ENCODE measurements at places on chromosomes 16 and 17.

DNA sequence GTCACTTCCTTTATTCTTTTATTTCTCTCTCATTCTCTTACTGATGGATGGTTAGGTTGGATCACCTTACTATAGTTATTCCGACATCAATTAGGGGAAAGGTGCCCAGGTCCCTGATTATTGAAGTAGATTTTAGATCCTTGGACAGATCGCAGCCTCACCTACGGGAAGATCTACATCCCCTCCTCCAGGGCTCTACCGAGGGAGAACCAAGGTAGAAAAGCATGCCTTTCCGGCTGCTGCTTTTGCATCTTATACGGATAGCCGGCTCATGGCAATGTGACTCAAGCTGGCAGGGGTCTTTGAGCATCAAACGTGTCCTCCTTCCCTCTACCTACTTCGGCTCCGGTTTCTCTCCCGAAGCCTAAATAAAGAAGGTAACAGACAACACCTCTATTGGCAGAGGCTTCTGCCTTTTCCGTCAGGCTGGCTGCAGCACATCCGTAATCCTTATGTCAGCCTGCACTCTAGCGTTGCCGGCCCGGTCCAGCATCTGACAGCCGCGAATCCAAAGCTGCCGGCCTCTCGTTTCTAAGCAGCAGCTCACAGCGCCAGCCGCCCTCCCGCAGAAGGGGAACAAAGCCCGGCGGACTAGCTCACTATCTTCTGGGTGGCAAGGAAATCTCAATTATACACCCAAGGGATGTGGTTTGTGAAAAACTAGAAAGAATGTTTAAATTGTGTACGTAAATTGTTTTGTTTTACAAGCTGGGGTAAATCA, 46.9 kb downstream of the IRX6 start:
- DNase-seq: no peak

- no peak for DNase-seq
Measured at GRCh38 chr17:5783851-5784250, 199.5 kb upstream of the NLRP1 start.

GRCh38 chr16:2092256-2092620, 43.5 kb downstream of the PKD1 start:
- DNase-seq: no peak

DNA sequence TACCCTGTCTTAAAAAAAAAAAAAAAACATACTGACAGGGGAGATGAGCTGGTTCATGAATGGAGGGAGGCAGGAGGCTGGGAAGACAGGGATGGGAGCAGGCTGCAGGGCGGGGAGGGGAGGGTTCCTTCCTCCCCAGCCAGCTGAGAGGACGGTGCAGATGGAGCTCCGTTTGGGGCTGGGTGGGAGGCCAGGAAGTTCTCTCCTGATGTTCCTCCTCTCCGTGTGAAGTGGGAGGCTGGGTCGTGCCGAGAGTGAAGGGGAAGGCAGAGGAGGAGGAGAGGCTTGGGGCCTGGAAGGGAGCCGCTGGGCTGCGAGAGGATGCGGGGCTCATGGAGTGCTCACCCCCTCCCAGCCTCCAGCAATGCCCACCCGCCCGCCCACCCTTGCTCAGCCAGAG, 21.3 kb downstream of the SBK1 start:
- DNase-seq: no peak

DNA sequence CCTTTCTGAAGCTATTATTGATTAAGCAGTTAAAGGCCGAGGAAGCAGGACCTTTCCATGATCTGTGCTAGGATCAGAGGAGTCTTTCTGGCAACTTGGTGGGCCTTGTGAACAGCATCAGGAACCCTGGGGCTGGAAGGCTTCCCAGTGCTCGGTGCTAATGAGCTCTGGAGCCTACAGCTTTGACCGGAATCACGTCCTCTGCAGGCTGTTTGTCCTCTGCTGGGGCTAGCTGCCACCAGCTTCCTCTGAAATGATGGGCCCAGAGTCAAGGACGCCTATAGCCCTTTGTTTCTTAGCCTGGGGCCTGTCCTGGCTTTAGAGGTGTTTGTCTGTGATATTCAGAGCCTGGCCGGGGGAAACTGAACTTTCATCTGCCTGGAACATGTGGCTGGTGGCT, 111.6 kb downstream of the SHISA9 start:
- DNase-seq: no peak

DNA sequence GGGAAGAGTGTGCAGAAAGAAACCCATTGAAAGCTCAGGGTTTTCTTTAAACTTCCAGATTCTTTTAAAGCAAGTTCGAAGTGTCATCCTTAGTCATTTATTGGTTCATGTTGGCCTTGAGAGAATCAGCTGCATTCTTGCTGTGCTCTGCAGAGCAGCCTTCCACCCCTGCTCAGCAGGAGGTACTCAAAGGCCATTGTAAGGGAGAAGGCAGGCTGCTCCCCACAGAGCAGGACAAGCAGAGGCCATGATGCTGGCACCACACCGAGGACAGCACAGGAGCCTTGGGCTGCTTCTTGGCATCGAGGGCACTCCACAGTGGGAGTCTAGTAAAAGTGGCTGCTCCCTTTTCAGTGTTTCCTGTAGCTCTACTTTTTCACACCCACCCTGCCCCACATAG, 29.6 kb downstream of the NMT1 start:
- DNase-seq: no peak

GRCh38 chr17:74212209-74212912, 1.0 kb upstream of the TTYH2 start:
- DNase-seq: no peak

- peak; percentile 69 for DNase-seq
Measured at GRCh38 chr17:72422505-72423285, 301.9 kb downstream of the SOX9 start.

DNA sequence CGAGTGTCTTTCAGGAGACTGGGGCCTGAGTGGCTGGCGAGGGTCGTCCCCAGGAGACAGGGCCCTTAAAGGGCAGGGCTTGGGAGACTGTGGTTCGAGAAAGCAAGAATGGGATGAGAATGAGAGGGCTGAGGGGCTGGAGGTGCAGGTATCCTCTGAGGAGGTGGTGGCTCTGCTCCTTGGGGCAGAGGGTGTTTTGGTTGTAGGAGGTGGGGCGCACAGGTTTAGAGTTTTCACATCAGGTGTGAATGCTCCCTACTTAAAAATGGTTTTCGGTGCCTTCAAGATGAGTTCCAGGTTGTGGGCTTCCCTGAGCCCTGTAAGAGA, 430 bp downstream of the BCAS3 start:
- DNase-seq: no peak

DNA sequence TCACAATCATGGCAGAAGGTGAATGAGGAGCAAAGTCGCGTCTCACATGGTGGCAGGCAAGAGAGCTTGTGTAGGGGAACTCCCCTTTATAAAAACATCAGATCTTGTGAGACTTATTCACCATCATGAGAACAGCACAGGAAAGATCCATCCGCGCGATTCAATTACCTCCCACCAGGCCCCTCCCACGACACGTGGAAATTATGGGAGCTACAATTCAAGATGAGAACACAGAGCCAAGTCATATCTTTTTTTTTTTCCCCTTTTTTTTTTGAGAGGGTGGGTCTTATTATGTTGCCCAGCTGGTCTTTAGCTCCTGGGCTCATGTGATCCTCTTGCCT, 60.0 kb downstream of the RPTOR start:
- DNase-seq: no peak

- DNase-seq: no peak
Measured at GRCh38 chr17:34988644-34989043, 8.3 kb downstream of the LIG3 start.

DNA sequence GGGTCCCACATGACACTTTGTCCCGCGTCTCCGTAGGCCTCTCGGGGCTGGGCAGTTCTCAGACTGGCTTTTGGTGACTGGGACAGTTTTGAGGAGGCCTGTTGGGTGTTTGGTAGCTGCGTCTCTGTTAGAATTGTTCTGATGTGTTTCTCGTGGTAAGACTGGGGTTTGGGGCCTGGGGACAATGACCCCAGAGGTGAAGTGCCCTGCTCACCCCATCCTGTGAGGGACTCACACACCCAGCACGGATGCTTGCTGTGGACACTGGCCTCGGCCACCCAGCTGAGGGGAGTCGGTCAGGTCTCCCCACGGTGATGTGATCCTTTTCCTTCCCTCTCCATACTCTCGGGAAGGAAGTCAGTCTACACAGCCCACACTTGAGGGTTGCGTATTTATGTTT, 50.3 kb downstream of the METRNL start:
- DNase-seq: no peak

GRCh38 chr16:55277536-55277935, 46.5 kb upstream of the IRX6 start:
- DNase-seq: no peak

DNA sequence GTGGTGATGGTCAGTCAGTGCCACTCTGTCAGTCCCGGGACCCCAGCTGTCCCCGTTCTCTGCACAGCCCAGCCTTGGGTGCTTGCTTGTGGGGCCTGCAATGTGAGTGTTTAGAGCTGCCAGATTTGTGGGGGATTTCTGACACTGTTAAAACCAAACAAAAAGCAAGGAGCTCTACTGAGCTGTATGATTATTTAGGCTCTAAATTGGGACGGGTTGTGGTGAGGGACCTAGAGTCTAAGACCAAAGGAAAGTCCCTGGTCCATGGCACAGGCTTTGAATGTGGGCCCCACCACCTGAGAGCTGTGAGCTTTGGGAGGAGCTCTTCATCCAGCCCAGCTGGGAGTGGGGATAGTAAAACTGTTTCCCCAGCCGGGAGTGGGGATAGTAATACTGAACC, 63.3 kb downstream of the KSR1 start:
- peak; percentile 66 for DNase-seq

All from GM13976 (cell line).